ENCODE measurements at places on chromosomes 6 and 20. TPM values are rescaled to one million over a fixed set of nuclear protein-coding genes. Genes with fewer than 3 reads are reported as not detected.

The BTN1A1 gene
- total RNA-seq = not detected

The HUS1B gene
- 0.49 TPM for total RNA-seq

The OOEP gene
- total RNA-seq = not detected

The CALHM4 gene
- not detected for total RNA-seq

The SYNDIG1 gene
- not detected for total RNA-seq

The OXT gene
- total RNA-seq = not detected

The SPATA2 gene
- 3.7 TPM for total RNA-seq

The DNAH8 gene
- total RNA-seq = not detected

The RSPO3 gene
- total RNA-seq = not detected

The HCK gene
- not detected for total RNA-seq

The C20orf202 gene
- 0.05 TPM for total RNA-seq

The L3MBTL3 gene
- 4.5 TPM for total RNA-seq

The CAPN11 gene
- not detected for total RNA-seq

The OVOL2 gene
- 16.8 TPM for total RNA-seq

The HACE1 gene
- total RNA-seq = 10.2 TPM

The CEP162 gene
- total RNA-seq = 3.0 TPM

The PSORS1C1 gene
- total RNA-seq = 0.37 TPM

The VSTM2L gene
- 23.7 TPM for total RNA-seq

The NHSL1 gene
- 21.5 TPM for total RNA-seq

The CNBD2 gene
- 12.3 TPM for total RNA-seq

The SEC63 gene
- total RNA-seq = 12.8 TPM

The TMEM170B gene
- 0.05 TPM for total RNA-seq

The CST1 gene
- total RNA-seq = 0.28 TPM

The SYNE1 gene
- 2.5 TPM for total RNA-seq

The SUMO4 gene
- 0.21 TPM for total RNA-seq

The TAGAP gene
- 0.42 TPM for total RNA-seq

The SASH1 gene
- total RNA-seq = 6.3 TPM

The SIRPG gene
- not detected for total RNA-seq

The CST2 gene
- total RNA-seq = not detected

The TMEM217 gene
- total RNA-seq = 0.46 TPM

The FAXC gene
- 3.9 TPM for total RNA-seq

Data from airway epithelial cell (primary cell).